ENCODE measurements at places on chromosomes 7 and 10.

- DNase-seq, result peak; percentile 32
Measured at GRCh38 chr10:46326066-46326465, 39.3 kb downstream of the ANTXRL start.

GRCh38 chr7:43108255-43109011, 4.0 kb upstream of the HECW1 start:
- DNase-seq, result peak; percentile 64

- peak; percentile 45 for DNase-seq
Measured at GRCh38 chr10:47173929-47174442, 126.0 kb upstream of the GDF10 start.

- no peak for DNase-seq
Measured at GRCh38 chr7:136274636-136275345, 297.6 kb upstream of the MTPN start.

GRCh38 chr7:48067475-48067874, 21.6 kb upstream of the UPP1 start:
- peak; percentile 31 for DNase-seq

GRCh38 chr7:106416430-106416829, 131.6 kb upstream of the NAMPT start:
- no peak for DNase-seq

DNA sequence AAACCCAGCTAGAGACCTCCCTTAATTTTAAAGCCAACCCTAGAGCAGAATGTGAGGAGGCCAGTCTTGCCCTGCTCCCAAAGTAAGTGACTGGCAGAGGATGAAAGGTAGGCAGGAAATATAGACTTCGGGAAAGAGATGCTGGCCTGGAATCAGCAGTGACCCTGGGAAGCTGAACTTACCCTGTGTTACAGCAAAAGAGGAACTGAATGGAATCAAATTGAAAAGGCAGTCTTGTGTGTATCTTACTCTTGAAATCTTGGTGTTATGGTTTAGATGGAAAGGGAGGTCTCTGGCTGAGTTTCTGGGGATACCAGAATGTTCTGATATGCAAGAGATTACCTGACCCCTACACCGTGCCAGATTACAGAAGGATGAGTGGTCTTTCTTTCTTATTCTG, 7.9 kb upstream of the CFAP43 start:
- no peak for DNase-seq

DNA sequence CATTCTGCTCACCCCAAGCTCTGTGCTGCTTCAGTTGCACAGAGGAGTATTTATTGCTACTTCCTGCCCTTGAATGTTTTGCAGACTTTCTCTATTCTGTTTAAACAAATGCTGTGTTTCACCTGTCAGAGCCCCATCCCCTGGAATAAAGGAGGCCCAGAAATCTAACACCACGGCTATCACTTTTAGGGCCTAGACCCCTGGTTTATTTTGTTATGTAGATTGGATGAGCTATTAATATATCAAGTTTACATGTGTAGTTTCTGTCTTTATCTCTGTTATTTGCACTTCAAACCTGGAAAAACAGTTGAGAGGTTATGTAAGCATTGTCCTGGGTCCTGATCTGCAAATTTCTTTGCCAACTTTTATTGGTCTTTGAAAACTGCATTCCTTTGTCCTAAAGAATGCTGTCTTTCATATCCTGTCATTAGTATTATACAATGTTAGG, 630.1 kb downstream of the PARD3 start:
- peak; percentile 34 for DNase-seq

- no peak for DNase-seq
Measured at GRCh38 chr7:123075838-123076467, 80.5 kb upstream of the TAS2R16 start.
